ENCODE measurements at places on chromosomes 12 and 14.

DNA sequence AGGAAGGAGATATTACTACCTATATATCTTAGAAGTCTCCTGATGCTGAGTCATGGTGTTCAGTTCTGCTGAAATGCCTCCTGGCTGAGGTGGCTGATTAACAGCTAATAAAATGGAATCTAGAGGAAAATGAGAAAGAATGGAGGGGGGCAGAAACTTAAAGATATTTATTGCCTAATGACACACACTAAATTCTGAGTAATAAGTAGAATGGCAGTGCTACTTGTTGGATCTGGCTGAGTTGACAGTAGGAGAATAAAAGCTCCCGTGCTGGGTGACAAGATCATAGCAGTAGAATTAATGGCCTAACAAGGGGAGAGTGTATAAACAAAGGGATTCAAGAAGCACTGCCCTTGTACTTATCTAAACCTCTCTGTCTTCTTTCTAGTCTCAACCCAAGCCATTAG, 137.5 kb downstream of the CNTN1 start:
- DNase-seq, result no peak

DNA sequence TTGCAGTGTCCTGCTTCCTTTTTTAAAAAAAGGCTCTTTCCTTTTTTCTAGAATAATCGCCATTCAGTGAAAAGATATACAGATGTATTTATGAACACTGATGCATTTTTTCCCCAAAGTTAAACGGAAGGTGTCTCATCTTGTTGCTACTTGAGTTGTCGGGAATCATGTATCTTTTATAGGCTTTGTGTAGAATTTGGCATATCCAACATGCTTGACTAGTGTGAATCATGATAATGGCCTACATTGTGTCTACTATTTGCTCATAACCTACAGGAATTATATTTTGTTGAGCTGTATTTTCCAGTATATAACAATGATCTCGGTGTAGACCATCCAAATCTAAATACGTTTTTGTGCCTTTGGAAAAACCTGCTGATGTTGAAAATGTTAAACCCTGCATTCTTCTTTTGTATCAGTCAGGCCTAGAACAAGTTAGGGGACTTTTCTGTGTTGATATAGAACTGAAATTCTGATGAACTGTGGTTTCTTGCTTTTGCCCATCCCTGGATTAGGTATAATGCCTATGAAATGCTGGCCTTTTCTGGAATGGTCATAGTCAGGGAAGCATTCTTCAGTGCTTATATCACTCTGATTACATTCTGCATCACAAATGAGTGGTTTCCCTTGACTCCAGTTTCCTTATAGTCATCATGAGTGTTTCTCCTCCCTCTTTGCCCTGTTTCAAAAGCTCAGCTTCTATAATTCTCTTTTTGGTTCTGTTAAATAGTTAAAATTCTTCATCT, 10.8 kb downstream of the BMAL2 start:
- DNase-seq, result no peak

GRCh38 chr12:24121911-24122310, 172.4 kb upstream of the SOX5 start:
- no peak for DNase-seq

DNA sequence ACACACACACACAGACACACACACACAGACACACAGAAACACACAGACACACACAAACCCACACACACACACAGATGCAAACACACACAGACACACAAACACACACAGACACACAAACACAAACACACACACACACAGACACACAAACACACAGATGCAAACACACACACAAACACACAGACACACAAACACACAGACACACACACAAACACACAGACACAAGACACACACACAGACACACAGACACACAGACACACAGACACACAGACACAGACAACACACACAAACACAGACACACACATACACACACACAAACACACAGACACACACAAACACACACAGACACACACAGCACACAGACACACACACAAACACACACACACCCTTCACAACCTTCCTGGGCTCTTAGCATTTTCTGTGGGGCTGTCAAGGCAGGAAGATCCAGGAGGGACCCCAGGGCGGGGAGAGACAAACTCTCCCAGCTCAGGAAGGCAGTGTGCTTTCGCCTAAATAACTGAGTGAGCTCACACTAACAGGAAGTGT, 24.2 kb upstream of the INF2 start:
- no peak for DNase-seq

- no peak for DNase-seq
Measured at GRCh38 chr12:6817098-6817497, 4.5 kb upstream of the GPR162 start.
